Heart left ventricle (tissue), 16 donors: ENCODE measurements at places on chromosomes 1 and 21.

DNA sequence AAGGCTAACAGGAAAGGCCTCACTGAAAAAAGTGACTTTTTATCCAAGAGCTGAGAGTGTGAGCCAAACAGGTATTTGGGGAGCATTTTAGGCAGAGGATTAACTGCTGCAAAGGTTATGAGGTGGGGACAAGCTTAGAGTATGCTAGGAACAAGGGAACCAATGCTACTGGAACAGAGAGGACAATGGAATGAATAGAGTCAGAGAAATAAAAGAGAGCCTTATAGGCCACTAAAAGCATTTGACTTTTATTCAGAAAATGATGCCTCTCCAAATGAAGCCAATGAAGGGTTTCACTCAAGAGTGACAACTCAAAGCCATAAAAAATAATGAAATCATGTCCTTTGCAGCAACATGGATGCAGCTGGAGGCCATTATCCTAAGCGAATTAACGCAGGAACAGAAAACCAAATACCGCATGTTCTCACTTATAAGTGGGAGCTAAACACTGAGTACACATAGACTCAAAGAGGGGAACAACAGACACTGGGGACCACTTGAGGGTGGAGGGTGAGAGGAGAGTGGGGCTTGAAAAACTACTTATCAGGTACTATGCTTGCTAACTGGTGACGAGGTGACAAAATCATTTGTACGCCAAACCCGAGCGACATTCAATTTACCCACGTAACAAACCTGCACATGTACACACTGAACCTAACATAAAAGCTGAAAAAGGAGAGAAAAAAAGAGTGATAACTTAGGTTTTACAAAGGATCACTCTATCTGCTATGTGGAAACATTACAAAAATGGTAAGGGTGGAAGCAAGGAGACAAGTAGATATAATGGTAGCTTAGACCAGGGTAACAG is 11.1 kb downstream of the PTP4A2 start:
- DNase-seq = no peak

- DNase-seq = no peak
Observed at GRCh38 chr1:235430991-235431390, 63.8 kb downstream of the TBCE start.

- DNase-seq = no peak
Observed at GRCh38 chr1:211619033-211619996, 40.4 kb upstream of the SLC30A1 start.

DNA sequence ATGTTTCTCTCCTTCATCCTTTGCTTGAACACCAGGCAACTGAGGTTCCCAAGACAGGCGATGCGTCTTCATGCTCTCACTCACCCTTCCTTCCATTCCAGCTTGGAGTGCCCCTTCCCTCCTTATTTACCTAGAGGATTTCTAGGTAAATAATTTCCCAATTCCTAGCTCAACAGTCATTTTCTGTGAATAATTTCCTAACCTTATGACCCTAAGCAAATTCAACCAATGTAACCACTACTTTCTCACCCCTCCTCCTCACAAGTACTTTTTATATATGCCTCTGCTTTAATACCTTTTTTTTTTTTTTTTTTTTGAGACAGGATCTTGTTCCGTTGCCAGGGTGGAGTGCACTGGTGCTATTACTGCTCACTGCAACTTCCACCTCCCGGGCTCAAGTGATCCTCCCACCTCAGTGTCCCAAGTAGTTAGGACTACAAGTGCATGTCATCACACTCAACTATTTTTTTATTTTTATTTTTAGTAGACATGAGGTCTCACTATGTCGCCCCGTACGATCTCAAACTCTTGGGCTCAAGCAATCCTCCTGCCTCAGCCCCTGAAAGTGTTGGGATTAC is 86.7 kb downstream of the USP24 start:
- DNase-seq = no peak

DNA sequence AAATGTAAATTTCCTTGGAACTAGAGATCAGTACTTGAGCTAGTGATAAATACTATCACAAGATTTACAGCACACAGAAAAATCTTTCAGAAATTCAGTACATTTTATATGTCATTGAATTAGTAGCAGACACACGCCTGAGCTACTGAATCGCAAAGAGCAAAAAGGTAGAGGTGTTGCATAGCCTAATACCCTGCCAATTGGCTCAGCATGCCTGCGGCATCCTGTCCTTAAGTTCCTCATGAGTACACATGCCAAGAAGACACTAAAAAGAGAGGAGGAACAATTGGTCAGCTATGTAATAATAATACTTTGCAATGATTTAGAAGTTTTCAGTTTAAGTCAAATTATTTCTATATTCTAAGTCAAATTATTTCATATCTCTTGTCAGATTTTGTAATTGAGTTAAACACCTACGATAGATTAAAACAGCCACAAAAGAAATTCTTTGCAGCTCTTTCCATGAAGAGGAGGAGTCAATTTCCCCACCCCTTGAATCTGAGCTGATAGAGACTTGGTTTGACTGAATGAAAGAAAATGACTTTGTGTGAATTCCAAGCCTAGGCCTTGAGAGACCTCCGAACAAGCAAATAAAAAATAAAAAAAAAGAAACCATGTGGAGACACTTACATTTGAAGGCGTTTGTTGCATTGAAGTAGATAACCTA is 36.2 kb upstream of the PKN2 start:
- no peak for DNase-seq

GRCh38 chr1:203308328-203308922 is 3.1 kb downstream of the BTG2 start:
- no peak for DNase-seq

DNA sequence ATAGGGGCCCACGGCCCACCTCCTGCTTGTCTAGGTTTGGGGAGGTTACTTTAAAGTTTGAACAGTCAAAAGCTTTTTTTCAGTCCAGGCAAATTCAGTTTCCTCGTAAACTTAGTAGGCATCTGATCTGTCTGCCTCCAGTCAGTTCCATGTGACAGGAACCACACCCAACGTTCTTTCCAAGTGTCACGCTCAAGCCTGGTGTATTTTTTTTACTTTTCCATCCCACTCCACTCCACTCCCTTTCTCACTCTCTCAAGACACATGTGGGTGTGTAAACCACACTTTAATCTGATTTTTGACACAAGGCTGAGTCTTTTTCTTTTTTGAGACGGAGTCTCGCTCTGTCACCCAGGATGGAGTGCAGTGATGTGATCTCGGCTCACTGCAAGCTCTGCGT is 60.3 kb upstream of the GPR153 start:
- DNase-seq = no peak
